ENCODE measurements at places on chromosomes 6 and 20.

DNA sequence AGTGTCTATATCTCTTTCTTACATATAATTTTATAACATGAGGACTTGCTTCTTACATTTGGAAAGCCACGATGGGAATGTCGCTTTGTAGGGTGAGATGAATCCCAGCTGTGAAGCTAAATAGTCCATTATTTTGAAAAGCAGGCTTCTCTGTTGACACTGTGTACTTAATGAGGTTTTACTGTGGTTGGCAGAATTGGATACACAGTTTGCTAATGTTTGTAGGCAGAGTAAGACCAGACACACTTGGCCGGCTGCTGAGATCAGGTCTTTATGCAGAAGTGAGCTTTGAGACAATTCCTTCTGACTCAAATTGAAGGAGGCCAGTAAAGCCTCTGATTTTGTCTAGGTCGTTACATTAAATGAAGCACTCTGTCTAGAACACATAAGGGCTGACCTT, 93.0 kb downstream of the NDUFAF5 start:
- DNase-seq = no peak

DNA sequence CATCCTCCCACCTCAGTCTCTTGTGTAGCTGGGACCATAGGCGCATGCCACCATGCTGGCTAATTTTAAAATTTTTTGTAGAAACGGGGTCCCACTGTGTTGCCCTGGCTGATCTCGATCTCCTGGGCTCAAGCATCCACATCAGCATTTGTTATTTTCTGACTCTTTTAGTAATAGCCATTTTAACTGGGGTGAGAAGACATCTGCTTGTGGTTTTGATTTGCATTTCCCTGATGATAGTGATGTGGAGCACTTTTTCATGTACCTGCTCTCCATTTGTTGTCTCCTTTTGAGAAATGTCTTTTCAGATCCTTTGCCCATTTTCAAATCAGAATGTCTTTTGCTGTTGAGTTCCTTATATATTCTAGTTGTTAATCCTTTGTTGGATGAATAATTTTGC, 22.2 kb upstream of the TULP4 start:
- DNase-seq = peak; percentile 23

- no peak for DNase-seq
These were observed 78.5 kb upstream of the ASF1A start for GRCh38 chr6:118815495-118815894.

GRCh38 chr6:41522780-41523548, 23.2 kb upstream of the FOXP4 start:
- DNase-seq = no peak

GRCh38 chr20:23513164-23513563, 22.2 kb downstream of the CST8 start:
- DNase-seq = no peak

DNA sequence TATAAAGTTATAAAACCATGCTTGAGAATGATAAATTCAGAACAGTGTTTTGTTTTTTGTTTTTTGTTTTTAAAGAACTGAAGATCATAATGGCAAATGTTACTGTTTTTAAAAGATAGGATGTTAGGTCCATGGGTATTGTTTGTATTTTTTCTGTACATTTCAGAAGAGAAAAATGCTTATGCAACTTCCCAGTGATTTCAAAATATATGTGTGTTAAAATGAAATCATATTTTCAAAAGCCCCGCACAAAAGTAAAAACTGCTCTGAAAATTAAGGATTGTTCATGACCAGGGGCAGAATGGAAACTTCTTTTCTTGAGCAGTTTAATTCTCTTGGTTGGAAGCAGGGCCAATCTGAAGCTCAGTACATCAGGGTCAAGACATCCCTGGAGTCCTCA, 109.2 kb upstream of the SIRPG start:
- no peak for DNase-seq

DNA sequence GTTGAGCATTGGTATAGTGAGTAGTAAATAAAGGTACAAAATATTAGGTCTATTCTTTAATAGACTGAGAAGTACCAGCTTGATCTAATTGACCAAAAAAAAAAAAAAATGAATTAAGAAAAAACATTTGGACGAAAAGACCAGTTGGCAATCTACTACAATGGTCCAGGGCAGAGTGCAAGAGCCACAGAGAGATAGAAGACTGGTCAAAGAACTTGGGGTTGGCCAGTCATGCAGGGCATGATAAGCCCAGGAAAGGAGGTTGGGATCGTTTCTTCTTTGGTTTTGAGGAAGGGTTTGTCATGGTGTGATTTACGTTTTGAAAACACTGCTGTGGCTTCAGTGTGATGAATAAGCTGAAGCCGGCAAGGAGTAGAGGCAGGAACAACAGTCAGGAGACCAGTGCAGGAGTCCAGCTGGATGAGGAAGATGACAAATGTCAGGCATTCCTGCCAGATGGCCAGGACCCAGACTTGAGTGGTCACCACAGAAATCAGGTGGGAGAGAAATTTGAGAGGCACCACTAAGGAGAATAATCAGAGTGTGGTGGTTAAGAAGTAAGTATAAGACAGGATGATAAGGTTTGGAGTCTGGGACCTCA, 14.0 kb downstream of the SMLR1 start:
- no peak for DNase-seq

GRCh38 chr6:40887079-40887791, 151.8 kb downstream of the UNC5CL start:
- no peak for DNase-seq
